ENCODE measurements at places on chromosomes 16 and 17.

DNA sequence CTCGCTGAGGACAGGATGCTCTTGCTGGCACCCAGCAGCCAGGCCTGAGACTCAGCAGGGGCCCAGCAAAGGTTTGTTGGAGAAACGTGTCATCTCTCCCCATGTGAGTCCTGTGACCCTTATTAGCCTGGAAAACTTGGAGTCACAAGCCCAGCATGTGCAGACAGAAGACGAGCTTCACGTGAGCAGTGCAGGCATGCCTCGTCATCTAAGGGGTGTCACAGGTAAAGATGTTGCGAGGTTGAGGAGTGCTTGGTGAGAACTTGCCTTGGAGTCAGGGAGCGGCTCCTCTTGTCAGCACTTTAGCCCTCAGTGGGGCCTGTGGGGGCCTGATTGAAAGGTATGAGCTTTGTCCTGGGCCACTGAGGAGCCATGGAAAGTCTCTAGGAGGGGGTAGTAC, 2.1 kb upstream of the CTRL start:
- no peak for DNase-seq
- no peaks in the 10 kb centered on the region for H3K27me3 ChIP-seq

GRCh38 chr17:44105483-44105882, 18.0 kb downstream of the HDAC5 start:
- H3K4me1 ChIP-seq: peaks cover 23% of the 10 kb centered on the region
- DNase-seq: no peak
- H3K36me3 ChIP-seq: peaks cover 6% of the 10 kb centered on the region
- no peaks in the 10 kb centered on the region for H3K27me3 ChIP-seq
- H3K27ac ChIP-seq: no peak overlapping the region
- H3K4me3 ChIP-seq: no peak overlapping the region

GRCh38 chr16:62208934-62209333, 172.7 kb upstream of the CDH8 start:
- no peak overlapping the region for H3K27ac ChIP-seq
- H3K36me3 ChIP-seq: no peaks in the 10 kb centered on the region
- no peaks in the 10 kb centered on the region for H3K27me3 ChIP-seq
- DNase-seq: no peak
- no peaks in the 10 kb centered on the region for H3K4me1 ChIP-seq

DNA sequence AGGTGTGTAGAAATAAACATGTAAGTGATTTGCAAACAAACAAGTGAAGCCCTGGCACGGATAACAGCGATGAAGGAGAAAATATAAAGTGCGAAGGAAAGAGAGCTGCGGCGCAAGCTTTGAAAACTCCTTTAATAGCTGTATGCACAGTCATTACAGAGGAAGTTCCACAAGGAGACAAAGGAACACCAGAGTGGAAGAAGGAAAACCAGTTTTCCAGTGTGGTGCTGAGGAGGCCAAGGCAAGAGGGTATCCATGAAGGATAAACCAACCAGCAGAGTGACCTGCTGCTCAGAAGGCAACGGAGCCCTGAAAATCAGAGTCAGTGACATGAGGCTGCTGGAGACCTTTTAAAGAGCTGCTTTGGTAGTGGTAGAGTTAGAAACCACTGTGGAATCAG, 24.4 kb downstream of the METTL16 start:
- H3K4me3 ChIP-seq: no peak overlapping the region
- H3K36me3 ChIP-seq: peaks cover 23% of the 10 kb centered on the region
- no peaks in the 10 kb centered on the region for H3K27me3 ChIP-seq
- peaks cover 24% of the 10 kb centered on the region for H3K4me1 ChIP-seq

GRCh38 chr16:22323173-22323958, 26.2 kb downstream of the POLR3E start:
- H3K4me3 ChIP-seq: no peak overlapping the region
- no peaks in the 10 kb centered on the region for H3K27me3 ChIP-seq
- no peak for DNase-seq
- no peaks in the 10 kb centered on the region for H3K4me1 ChIP-seq

GRCh38 chr16:78689028-78689427, 589.6 kb downstream of the WWOX start:
- no peak for DNase-seq
- peaks cover 1% of the 10 kb centered on the region for H3K4me1 ChIP-seq
- H3K4me3 ChIP-seq: no peak overlapping the region
- peaks cover 3% of the 10 kb centered on the region for H3K36me3 ChIP-seq
- H3K27me3 ChIP-seq: no peaks in the 10 kb centered on the region
- H3K27ac ChIP-seq: no peak overlapping the region

DNA sequence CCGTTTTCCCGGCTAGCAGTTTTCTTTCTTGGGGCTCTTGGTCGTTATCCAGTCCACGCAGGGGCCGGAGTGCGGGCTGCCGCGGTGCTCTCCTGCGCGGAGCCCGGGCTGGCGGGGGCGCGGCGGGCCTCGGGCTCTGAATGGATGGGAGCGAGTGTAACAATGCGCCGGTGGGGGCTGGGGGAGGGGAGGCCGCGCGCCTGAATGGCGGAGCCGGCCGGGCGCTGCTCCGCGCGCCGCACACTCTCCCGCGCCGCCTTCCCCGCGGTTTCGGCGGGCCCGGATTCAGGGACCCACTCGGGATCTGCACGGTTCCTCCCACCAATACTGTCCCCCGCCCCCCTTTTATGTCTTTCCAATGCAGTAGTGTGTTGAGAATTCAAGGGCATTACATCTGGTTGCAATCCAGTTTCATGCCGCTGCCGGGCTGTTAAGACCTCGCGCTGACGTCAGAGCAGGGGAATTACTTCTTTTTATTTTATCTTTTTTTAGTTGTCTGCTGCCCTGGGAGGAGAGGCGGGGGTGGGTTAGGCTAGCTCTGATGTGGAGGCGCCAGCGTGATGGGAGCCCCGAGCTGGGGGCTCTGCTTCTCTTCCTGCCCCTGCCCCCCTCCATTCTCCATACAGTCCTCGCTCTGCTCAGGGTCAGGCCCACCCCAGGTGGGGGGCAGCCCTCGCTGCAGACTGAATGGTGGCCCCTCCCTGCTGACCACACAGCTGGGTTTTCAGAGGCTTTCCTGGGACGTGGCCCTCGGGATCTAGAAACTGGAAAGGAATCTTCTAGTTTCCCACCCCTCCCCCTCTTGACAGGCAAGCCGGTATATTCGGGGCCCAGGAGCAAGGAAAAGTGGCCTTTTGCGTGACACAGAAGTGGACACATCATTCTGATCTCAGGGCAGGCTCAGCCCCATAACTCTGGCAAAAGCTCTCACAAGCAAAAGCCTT, 1.8 kb downstream of the RAI1 start:
- H3K4me3 ChIP-seq: peak overlapping the region; percentile 91
- peaks cover 5% of the 10 kb centered on the region for H3K27me3 ChIP-seq
- H3K27ac ChIP-seq: peak overlapping the region; percentile 98
- peaks cover 50% of the 10 kb centered on the region for H3K4me1 ChIP-seq
- peak; percentile 48 for DNase-seq

DNA sequence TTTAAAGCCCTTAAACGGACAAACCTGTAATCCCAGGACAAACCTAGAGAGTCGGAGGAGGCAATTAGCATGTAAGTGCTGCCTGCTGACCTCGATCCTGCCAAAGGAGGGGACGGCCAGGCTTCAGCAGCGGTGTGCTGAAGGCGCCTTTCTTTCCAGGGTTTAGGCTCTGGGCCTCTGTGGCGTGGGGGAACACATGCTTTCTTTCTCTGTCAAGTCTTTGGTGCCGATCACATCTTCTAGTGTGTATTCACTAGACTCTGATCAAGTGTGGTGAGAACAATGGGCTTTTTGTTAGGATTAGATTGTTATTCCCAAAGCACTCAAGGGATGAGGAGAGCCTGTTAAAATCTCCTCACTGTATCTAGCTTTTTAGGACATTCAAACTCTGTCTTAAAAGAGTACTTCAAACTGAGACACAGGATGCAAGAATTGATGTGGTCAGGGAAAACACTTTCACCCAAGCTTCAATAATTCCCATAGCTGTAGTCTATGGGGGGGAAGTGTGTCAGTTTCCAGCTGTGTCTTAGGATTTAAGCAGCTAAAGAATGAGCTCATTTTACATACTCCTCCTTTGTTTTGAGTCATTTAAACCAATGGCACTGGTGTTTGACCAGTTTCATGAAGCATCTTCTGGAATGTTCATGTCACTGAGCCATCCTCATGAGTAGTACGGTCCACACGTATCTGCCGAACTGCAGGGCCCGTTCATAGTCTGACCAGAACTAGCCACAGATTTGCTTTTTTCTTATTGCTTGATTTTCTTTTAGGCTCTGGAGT, 51.2 kb downstream of the RPA1 start:
- no peaks in the 10 kb centered on the region for H3K4me1 ChIP-seq
- H3K36me3 ChIP-seq: peaks cover 65% of the 10 kb centered on the region
- no peaks in the 10 kb centered on the region for H3K27me3 ChIP-seq
- DNase-seq: no peak
- H3K27ac ChIP-seq: no peak overlapping the region

- peaks cover 95% of the 10 kb centered on the region for H3K4me1 ChIP-seq
- no peaks in the 10 kb centered on the region for H3K27me3 ChIP-seq
- no peak for DNase-seq
- H3K27ac ChIP-seq: peak overlapping the region; percentile 77
- peaks cover 60% of the 10 kb centered on the region for H3K36me3 ChIP-seq
Measured at GRCh38 chr16:89374393-89374960, 115.9 kb downstream of the ANKRD11 start.

DNA sequence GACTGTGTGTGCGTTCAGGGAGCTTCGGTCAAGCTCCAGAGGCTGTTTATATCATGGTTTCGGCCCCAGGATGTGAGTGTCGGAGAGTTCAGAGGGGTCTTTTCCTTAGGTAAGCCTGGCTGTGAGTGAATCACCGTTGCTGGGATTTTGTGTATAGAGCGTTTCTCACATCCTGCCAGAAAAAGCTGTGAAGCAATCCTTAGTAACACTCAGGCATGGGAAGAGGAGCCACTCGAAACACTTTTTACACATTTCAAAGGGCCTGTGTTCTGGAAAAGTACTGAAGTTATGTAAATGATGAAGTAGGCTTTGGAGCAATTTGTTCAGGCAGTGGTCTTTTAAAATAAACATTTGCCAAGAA, 662 bp downstream of the PGS1 start:
- H3K4me3 ChIP-seq: peak overlapping the region; percentile 95
- peaks cover 29% of the 10 kb centered on the region for H3K36me3 ChIP-seq
- H3K27me3 ChIP-seq: no peaks in the 10 kb centered on the region
- peaks cover 76% of the 10 kb centered on the region for H3K4me1 ChIP-seq
- no peak for DNase-seq

GRCh38 chr17:5608399-5609112, 24.2 kb upstream of the NLRP1 start:
- no peak for DNase-seq
- H3K36me3 ChIP-seq: no peaks in the 10 kb centered on the region
- H3K27ac ChIP-seq: no peak overlapping the region
- H3K27me3 ChIP-seq: peaks cover 39% of the 10 kb centered on the region

- H3K4me1 ChIP-seq: peaks cover 44% of the 10 kb centered on the region
- H3K27ac ChIP-seq: peak overlapping the region; percentile 62
- H3K27me3 ChIP-seq: no peaks in the 10 kb centered on the region
- peaks cover 29% of the 10 kb centered on the region for H3K36me3 ChIP-seq
Measured at GRCh38 chr17:1829216-1829591, 498 bp downstream of the SMYD4 start.

DNA sequence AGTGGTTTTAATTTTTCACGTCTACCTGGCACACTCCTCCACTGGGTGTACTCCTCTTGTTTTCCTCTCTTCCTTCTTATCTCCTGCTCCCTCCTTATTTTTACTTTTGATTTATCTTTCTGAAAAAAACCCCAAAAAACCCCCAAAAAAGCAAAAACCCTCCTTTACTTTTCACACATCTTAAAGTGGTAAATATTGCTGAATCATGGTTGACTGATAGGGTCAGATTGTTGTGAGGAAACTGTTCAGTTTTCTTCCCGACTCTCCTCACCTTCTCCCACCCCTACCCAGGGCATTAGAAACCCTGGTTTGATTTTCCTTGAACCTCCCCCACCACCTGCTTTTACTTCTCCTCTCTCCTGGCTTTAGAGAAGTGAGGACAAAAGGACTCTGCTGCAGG, 25.4 kb downstream of the ARHGAP44 start:
- peak overlapping the region; percentile 7 for H3K4me3 ChIP-seq
- DNase-seq: no peak
- peaks cover 3% of the 10 kb centered on the region for H3K27me3 ChIP-seq
- H3K27ac ChIP-seq: no peak overlapping the region
- H3K36me3 ChIP-seq: no peaks in the 10 kb centered on the region

DNA sequence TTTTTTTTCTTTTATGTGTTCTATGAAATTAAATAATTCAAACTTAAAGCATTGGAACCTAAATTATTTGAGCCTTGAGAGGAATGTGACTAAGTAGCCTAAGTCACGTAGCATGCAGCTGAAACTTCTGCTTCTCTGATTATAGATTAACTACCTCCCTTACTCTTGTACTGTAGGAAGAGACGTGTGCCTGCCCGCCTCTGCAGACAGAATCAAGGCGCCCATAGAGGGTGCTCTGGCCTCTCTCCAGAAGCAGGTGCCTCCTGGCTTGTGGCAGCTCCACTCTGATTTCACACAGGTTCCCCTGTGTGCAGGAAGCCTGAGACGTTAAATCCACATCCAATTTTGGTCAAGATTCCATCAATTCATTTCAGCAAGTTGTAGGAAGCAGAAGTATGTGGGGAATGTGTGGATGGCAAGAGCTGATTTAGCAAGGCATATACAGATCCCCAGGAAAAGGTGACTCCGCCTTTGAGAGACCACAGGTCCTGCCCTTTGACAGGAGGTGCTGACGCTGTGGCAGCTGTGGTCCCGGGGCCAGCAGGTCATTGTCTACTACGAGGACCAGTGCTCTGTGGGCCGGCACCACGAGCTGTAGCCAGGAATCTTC, 1418.8 kb downstream of the CDH11 start:
- no peak for DNase-seq
- no peak overlapping the region for H3K4me3 ChIP-seq
- no peak overlapping the region for H3K27ac ChIP-seq
- H3K36me3 ChIP-seq: no peaks in the 10 kb centered on the region
- no peaks in the 10 kb centered on the region for H3K4me1 ChIP-seq

- H3K27ac ChIP-seq: no peak overlapping the region
- no peak for DNase-seq
Measured at GRCh38 chr17:43755389-43755875, 3.2 kb downstream of the SOST start.

DNA sequence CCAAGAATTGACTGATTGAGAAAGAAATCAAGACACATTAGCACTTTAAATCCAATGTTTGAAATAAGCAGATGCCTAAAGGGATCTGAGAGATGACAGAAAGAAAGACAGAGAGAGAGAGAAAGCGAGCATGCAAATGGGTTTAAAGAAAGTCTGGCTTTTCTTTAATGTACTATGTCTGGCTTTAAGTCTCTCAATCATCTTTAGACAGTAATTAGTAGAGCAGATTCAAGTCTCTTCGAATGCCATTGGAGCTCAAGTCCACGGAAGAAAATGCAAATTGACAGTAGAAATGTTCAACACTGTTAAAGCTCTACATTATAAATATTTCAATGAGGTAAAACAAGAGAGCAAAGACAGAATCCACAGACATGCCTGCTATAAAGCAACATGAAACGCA, 1480.2 kb upstream of the CDH8 start:
- H3K4me1 ChIP-seq: no peaks in the 10 kb centered on the region
- no peaks in the 10 kb centered on the region for H3K27me3 ChIP-seq
- no peak overlapping the region for H3K4me3 ChIP-seq
- no peaks in the 10 kb centered on the region for H3K36me3 ChIP-seq
- H3K27ac ChIP-seq: no peak overlapping the region

DNA sequence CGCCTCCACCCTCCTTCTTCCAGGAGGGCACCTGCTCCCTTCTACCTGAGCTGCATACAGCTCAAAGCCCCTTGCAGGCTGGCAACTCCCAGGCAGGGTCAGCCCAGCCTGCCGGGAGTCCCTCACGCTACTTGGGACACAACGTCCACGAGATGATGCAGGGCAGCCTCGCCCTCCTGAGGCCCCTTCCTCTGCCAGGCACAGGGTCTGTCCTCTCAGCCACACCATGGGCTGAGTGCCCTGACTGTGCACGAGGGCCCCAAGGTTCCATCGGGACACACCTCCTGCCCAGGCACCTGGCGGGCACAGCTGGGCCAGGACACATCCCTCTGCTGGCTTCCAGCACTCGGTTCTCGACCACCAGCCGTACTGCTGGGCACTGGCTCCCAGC, 30.9 kb upstream of the ZC3H18 start:
- H3K4me1 ChIP-seq: peaks cover 18% of the 10 kb centered on the region
- peaks cover 22% of the 10 kb centered on the region for H3K36me3 ChIP-seq
- no peak overlapping the region for H3K27ac ChIP-seq
- H3K27me3 ChIP-seq: peaks cover 41% of the 10 kb centered on the region

Measured in stimulated activated naive B cell treated with anti-CD40 and anti-IgM and Interleukin-4, amounts not matched to agents 10 μg/mL and 1 μg/mL and 100 μg/mL, for 72 hours (primary cell).